Lung (tissue), 17 donors: ENCODE measurements at places on chromosomes 5 and 9. TPM values are rescaled to one million over a fixed set of nuclear protein-coding genes. Genes with fewer than 3 reads are reported as not detected.

The SAXO1 gene
- 0.40 TPM for total RNA-seq

The FOXI1 gene
- total RNA-seq = not detected

The RHOBTB3 gene
- 47.7 TPM for total RNA-seq

The CORO2A gene
- 22.3 TPM for total RNA-seq

The OR1L1 gene
- total RNA-seq = not detected

The BHMT2 gene
- 1.4 TPM for total RNA-seq

DNA sequence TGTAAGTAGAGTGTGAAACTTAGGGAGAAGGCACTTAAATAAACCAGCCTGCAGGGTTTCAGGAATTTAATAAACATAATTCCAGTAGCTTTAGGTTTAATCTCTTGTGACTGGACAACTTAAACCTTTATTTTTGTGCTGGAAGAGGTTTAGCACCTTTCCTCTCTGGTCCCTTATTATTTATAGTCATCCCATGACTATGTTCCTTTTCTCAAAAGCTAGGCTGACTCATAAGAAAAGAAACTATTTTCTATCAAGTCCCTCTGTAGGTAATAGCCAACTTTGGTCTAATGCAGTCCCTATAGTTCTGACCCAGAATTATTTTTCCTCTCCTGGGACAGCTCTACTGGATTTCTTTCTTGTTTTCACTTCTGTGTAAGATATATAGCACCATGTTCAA, 588.9 kb downstream of the NR2F1-AS1 start:
- DNase-seq = no peak

DNA sequence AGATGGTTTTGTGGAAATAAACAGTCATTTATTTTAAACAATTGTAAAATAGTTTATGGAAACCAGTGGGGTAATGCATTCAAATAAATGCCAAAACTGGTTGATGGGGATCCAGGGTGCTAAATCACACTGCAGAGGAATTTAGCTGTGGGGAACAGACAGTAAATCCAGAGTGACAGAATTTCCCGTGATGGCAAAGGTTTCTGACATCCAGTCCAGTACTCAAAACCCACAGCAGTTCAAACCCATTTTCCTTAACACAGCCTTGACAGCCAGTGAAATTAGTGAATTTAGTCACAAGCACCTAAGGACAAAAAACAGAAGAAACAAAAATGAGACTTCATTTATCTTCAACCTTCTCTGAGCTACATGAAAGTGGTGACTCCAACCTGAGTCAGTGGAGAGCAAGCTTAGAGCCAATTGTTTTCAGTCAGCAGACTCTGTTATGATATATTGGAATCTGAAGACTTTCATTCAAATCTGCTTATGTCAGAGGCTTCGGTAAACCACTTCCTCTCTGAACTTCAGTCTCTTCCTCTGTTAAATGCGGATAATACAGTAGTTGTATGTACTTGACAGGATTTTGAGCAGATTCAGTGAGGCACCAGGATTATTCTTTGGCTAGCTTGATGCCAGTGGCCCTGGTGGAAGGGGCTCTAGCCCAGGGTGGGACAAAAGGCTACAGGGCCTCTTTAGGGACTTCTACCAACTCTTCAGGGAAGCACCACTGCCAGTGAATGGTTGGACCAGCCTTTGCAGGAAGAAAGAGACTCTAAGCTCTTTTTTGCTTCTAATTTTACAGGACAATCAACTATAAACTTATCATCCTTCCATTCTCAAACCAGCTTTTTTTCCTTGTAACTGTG, 185.3 kb downstream of the MAPKAP1 start:
- no peak for DNase-seq

- DNase-seq = no peak
Measured at GRCh38 chr9:79135681-79136415, 435.9 kb upstream of the TLE4 start.

DNA sequence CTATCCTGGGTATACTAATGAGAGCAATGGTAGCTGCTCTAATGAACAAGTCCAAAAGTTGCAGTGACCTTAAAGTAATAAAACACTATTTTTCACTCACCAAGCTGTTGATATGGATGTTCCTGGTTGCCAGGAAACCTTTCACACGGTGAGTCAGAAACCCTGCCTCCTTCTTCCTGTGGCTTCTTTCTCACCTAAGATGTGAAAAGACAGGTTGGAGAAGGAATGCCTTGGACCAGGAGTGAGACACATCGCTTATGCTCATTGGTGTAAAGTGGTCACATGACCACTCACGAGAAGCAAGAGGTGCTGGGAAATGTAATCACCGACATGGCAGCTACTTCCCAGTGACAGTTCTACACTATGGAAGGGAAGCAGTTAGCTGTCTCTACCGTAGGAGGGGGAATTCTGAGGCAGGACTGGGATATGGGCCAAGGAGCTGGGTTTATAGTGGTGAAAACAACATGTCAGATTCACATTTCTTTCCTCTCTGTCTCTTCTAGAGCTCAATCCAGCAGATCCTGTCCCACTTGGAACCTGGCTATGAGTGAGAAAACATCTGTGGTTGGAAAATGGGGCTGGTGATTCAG, 320.4 kb upstream of the KLF4 start:
- no peak for DNase-seq

GRCh38 chr5:172661526-172661925, 20.5 kb downstream of the NEURL1B start:
- no peak for DNase-seq

- DNase-seq = no peak
Measured at GRCh38 chr5:167699432-167699831, 592.0 kb upstream of the WWC1 start.

DNA sequence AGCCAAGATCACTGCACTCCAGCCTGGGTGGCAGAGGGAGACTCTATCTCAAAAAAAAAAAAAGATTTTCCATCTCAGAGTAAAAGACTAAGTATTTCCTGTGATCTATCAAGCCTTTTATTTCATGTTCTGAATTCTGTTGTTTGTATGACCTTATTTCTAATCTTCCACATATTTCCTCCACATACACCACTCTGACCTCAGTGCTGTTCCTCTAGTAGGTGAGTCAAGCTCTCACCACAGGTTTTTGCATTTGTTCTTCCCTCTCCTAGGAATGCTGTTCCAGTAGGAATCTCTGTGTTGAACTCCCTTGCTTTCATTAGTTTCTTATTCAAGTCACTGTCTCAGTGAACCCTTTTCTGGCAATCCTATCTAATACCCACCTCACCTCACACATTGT, 68.1 kb downstream of the INVS start:
- no peak for DNase-seq

GRCh38 chr5:58043032-58043945, 416.6 kb downstream of the PLK2 start:
- no peak for DNase-seq

- DNase-seq = no peak
Measured at GRCh38 chr5:111198281-111198966, 25.8 kb upstream of the CAMK4 start.

- DNase-seq = no peak
Measured at GRCh38 chr5:39412721-39413394, 11.9 kb downstream of the DAB2 start.

DNA sequence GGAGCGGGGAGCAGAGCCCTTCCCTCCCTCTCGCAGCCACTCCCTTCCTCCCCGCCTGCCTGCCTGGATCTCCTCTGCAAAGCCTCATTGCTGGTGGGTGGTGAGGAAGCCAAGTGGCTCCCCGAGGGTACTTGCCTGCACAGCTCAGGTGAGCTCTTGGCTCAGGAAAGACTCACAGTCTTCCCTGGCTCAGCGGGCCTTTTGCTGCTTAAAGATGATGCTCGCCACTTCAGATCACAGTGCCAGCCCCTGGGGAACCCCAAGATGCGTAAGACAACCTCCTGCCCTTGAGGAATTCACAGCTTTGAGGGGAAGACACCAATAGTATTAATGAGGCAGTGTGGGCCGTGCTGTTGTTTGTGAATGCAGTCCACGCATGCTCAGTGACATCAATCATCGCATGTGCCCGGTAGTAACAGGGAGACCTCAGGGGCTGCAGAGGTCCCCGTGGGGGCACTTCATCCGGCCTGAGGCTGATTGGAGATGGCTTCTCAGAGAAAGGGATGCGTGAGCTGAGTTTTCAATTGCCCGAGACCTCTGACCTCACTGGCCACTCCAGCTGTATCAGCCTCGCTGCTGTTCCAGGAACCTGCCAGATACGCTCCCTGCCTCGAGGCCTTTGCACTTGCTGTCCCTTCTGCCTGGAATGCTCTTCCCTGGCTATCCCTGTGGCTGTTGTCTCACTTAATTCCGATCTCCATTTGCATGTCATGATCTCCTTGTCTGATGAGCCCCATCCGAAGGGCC, 36.8 kb downstream of the ERGIC1 start:
- no peak for DNase-seq

DNA sequence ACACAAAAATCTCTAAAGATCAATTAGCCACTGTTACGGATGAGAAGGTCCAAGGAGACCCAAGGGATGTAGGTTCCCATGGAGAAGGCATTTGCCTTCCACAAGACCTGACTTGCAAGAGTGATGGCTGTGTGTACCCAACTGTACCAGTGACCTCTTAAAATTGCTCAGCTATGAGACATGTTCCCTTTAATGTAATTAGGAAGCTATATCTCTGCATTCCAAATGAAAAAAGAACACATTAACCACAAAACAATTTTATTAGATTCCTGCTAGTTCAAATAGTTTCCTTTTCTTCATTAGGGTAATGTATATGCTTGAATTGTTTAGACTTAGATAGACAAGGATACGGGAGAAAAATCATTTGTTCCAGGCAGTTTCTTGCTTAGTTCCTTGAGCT, 3.3 kb downstream of the OR2Y1 start:
- no peak for DNase-seq

- DNase-seq = no peak
Measured at GRCh38 chr5:9186069-9186468, 359.8 kb downstream of the SEMA5A start.

DNA sequence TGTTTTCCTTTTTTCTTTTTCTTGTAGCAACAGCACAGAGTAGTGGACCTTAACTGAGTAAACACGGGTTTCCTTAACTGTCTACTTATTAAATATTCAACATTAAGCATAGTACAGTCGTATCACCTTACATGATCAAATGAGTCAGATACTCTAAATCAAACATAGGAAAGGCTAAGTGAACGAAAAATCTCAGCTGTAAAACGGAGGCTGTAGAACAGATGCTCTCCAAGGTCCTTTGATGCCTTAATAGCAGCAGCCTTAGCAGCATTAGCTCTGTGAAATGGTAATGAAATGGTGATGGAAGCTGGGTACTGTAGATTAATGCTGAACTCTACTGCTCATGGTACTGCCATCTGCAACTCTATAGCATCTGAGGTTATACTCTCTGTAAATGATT, 1433.3 kb upstream of the C9orf72 start:
- no peak for DNase-seq

- DNase-seq = no peak
Measured at GRCh38 chr9:34463098-34463900, 4.7 kb downstream of the DNAI1 start.

DNA sequence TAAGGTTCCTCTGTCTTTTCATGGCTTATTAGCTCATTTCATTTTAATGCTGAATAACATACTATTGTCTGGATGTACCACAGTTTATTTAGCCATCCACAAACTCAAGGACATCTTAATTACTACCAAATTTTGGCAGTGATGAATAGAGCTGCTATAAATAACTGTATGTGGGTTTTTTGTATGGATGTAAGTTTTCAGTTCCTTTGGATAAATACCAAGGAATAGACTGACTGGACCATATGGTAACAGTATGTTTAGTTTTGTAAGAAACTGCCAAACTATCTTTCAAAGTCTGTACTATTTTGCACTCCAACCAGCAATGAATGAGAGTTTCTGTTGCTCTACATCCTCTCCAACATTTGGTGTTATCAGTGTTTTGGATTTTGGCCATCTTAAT, 38.7 kb downstream of the SCAMP1 start:
- DNase-seq = no peak

DNA sequence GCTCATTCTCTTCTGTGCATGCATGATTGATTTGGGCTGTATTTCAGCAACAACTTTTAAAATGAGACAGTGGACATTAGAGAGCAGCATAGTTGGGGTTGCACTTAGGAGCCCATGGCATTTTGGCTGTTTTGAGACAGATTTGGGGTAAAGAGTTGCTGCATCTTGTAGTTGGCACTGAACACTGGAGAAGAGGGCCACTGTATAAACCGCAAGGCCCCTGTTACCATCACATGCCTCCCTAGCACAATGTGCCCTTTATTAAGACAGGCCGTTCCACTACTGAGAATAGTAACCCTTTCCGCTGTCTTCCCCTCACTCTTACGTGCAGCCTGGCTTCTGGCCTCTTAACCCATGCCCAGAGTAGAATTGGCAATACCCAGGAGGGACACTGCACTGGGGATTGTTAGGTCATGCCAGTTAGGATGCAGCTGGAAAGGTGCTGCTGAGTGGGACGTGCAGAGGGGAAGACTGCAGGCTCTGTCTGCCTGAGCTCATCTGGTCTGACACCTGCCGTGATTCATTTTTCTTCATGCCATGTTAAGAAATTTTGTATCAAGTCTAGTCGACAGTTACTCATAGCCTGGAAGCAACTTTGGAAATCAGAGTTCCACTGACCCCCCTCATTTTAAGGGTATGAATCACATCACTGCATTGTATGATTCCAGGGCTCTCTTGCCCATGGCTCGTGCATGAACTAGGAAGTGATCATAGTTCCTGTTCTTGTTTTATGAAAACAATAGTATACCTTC, 146.9 kb upstream of the DMRT1 start:
- no peak for DNase-seq

DNA sequence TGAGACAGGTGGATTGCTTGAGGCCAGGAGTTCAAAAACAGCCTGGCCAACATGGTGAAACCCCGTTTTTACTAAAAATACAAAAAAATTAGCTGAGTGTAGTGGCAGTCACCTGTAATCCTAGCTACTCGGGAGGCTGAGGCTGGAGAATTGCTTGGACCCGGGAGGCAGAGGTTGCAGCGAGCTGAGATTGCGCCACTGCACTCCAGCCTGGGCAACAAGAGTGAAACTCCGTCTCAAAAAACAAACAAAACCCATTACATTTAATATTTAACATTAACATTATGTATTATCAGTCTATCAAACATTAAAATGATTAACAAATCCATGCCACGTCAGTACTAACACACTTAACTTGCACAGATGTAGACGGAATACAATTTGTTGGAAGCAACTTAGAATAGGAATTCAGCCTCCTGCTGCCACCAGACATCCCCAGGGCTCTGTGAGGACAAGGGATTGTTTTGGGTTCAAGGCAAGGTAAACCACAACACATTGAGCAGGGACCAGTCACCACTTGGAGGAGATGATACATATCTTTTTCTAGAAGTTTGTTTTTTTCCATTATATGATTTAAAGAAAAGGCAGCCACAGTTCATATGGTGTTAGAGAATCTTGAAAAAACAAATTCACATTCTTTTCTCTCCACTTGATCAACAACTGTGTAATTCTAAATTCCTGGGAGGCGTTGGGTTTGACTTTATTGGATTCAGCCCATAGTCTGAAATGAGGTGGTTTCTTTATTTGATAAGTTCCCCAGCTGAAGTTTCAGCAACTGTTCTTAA, 104.1 kb upstream of the BASP1 start:
- peak; percentile 57 for DNase-seq

DNA sequence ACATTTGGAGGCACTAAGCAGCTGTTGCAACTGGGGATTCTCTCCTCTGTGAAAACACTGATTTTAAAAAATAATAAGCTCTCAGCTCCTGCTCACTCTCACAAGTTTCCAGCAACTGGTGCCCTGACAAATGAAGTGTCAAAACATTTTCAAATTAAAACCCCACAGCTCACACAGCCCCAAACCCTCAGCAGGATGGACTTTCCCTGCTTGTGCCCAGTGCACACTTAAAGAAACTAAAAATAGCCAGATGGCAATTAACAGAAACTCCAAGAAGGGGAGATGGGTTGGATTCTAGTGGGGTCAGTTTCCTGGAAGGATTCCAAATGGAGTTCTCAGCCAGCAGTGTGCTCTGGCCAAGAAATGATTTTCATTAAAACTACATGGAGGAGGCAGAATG, 163.0 kb upstream of the PUM3 start:
- peak; percentile 50 for DNase-seq
